ENCODE measurements at places on chromosomes 3 and 15.

DNA sequence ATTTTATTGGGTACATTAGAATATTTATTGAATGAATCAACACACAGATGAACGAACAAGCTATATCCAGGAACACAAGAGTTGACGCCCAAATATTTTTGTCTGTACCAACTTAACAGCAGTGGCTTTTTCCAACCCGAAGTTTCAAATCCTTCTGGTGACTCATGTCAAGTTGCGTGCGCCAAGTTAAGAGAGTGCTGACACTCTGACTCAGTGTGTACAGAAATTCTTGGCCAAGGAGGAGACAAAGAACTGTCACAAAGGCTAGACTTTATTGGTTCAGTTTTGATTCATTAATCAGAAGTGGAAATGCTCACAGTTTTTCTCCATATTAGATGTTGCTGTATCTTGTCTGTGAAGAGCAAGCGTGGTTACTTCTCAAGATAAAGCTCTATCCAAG is 59.6 kb upstream of the TSC22D2 start:
- DNase-seq = no peak

GRCh38 chr15:90650117-90650955 is 66.8 kb upstream of the BLM start:
- DNase-seq = no peak

- no peak for DNase-seq
These were observed 2.1 kb upstream of the TTLL3 start for GRCh38 chr3:9807981-9808344.

- no peak for DNase-seq
These were observed 175.7 kb downstream of the KLHL25 start for GRCh38 chr15:85618956-85619491.

- no peak for DNase-seq
These were observed 541 bp upstream of the SLC6A11 start for GRCh38 chr3:10815487-10815886.

DNA sequence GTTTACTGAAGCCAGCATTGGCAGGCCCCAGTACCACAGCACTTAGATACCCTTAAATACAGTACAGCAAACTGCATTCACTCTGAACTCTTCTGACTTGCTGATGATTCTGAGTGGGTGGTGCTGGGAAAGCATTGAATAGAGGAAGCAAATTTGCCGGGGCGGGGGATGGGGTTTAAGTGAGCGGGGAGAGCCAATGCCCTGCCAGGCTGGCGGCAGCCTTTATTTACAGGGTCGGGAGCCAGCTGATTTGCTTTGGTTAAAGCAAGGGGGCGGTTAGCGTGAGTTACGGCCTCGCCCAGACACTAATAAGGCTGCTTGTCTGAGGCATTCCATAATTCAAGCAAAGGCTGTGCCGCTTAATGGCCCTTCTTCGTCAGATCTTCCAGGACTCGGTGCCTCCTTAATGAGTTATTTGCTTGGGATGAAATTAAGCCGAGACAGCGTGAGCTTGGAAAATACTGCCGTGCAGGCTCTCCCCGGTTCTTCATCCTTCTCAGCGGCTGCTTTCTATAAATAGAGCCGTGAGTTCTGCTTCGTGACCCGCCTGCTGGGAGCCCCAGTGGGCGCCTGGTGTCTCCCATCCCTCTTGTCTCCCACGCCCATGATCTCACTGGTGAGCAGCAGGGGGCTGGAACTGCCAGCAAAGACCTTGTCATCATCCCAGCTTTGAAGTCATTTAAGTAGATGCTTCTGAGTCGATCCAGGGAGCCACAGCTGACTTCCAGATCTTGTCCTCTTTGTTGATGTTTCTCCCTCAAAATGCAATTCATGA is 25.8 kb downstream of the SPSB4 start:
- no peak for DNase-seq

- DNase-seq = no peak
These were observed 18.5 kb downstream of the TRANK1 start for GRCh38 chr3:36926292-36926897.

DNA sequence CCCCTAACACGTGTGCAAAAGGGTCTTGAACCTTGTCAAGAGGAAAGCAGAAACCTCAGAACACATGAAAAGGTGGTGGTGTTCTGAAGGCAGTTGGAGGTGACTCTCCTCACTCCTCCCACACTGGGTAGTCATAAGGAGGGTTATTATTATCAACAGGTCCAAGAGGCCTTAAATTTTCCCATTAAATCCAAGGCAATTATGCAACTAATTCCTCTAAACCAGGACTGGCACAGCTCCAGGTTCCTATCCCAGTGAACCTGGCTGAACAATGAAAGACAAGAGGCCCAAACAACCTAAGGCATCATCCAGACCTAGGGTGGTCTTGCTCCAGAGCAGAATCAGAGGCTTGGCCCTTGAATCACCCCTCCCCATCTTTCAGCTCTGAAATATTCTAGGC is 15.0 kb downstream of the MYLK start:
- no peak for DNase-seq

DNA sequence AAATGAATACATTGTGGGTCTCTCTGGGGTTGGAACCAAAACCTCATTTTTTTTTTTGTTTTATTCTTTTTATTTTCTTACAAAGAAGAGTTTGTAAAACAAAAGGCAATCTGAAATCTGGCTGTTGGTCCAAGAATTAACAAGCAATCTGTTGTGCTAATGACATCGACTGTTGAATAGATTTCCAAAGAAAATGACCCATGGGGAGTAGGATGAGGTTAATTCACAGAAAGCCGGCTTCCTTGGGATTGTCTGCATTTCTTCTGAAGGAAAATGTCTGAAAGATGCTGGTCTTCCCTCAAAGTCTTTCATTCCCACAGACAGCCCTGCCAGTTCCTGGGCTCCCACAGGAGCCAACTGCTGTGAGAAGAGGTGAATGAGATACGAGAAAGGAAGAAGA is 92.9 kb downstream of the LRRC3B start:
- no peak for DNase-seq

DNA sequence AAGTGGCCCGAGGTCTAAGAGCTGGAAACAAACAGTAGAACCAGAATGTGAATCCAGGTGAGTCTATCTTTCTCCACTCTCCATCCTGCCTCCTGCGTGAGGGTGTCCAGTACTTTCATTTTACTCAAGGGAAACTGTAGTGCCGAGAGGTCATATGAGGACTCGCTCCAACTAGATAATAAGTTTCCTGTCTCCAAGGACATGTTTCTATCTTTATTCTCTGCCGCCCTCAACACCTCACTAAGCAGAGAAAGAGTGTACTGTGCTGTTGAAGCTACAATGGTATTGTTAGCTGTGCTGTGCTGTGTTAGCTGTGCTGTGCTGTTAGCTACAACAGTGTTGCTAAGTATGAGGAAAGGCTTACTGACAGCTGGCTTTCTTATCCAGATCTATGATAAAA is 137.9 kb upstream of the COL8A1 start:
- no peak for DNase-seq

DNA sequence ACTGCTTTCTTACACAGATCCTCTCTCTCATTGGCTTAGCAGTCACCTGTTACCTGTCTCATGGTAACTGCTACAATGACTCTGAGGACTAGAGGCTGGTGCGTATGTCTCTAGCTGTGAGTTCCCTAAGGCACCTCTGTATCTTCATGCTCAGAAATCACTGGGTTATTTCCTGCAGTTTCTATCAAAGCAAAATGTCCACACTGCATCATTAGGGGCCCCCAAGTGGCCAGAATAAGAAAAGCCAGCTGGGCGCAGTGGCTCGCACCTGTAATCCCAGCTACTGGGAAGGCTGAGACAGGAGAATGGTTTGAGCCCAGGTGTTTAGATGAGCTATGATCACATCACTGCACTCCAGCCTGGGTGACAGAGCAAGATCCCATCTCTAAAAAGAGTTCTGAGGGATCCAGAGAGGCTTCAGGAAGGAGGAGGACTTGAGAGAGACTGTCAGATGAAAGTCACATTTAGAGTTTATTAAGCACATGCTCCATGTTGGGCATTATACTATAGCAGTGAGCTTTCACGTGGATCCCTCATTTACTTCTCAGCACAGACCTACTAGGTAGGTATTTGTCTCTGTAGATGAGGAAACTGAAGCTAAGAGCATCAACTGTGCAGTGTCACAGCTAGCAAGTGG is 2.3 kb upstream of the VPS18 start:
- no peak for DNase-seq

- no peak for DNase-seq
These were observed 212.0 kb downstream of the XXYLT1 start for GRCh38 chr3:195059006-195059350.

DNA sequence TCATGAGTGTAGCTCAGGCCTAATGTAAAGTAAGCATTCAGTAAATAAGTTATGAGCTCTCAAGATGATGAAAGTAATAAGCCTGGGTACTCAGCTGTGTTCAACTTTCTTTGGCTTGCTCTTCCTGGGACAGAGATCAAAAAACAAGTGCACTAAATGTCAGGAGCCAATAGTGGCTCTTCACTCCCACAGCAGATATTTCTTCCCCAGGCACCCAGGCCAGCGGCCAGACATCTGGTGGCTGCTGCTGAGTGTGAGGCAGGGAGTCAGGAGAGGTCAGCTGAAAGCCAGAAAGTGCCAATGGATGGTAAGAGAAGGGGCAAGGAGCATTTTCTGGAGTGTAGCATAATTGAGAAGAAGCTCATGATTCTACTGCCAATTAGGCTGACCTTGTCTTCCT is 18.2 kb upstream of the ITGA11 start:
- no peak for DNase-seq

Measured in stimulated activated CD4-positive, alpha-beta T cell treated with anti-CD3 and anti-CD28 coated beads, Interleukin-1b, Interleukin-23, amount 100 ng/mL, for 1 hour (primary cell).